Posterior cingulate gyrus (tissue), 11 donors: ENCODE measurements at places on chromosomes 6 and 20.

- no peak for DNase-seq
Measured at GRCh38 chr6:128803911-128804310, 79.0 kb upstream of the LAMA2 start.

GRCh38 chr6:73004861-73005260, 220.4 kb downstream of the KHDC1L start:
- DNase-seq = no peak

- DNase-seq = no peak
Measured at GRCh38 chr6:80366714-80367113, 260.2 kb downstream of the BCKDHB start.

DNA sequence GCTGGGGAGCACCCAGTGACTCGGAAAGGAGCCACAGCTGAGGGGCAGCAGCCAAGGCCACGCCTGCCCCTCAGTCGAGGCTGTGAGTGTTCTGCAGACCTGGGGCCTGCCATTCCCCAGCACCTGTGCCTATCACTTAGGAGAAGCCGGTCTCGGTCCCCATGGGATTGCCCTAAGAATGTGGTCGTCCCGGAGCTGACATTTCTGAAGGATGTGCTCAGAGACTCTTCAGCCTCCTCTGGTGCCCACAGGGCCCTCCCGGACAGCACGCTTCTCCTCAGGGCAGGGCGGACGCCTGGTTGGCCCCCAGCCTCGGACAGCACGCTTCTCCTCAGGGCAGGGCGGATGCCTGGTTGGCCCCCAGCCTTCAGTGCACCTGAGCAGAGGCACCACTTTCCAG, 223.9 kb downstream of the ERMARD start:
- no peak for DNase-seq

DNA sequence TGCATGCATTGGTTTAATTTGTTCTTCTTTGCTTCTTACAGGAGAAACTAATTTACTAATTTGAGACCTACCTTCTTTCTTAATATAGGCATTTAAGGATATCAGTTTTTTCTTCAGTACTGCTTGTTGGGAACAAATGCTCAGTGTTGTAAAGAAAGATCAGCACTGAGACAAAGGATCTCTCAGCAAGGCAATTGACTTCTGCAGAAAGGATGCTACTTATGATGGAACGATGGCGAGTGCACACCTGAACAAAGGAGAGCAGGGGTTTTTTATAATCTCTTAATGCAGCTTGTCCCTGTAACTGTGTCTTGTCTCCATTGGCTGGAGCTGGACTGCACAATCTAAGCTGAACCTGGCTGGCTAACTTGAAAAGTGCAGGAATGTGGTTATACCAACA, 64.2 kb downstream of the RPP21 start:
- no peak for DNase-seq

DNA sequence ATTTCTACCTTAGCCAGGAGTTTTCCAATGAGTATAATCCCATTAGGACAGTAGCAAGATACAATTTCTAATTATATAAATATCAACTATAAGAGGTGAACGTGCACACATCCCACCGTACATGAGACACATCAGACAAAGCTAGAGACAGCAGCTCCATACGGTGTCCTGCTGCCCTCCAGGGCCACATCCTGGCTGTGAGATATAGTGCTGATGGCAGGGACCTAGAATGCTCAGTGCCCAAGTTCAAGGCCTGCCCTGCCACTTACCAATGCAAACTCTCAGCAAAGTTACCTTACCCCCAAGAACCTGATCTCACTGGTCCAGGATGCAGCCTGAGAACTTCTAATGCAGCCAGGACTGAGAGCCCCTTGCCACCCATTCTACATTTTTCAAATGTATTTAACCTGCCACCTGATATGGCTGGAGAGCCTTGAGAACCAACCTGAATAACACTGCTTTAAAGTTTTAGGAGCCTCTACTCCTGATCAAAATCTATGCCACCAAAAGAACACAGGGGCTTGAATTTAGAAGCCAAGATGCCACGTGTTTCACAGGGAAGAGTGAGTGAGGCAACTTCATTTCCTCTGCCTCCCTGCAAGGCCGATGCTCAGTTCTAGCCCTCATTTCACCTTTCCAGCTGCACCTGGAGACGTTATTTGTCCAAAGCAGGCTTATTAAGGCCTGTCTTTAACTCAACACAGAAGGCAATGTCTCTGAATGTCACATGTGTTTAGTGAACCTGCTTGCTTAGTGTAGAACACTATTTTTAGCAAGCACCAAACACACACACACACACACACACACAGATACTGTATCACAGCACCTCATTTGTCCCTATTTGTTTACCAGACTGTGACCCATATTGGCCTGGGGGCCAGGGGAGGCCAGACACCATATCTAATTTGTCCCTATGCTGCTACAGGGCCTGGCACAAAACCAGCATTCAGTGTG, 6.1 kb downstream of the NFATC2 start:
- DNase-seq = no peak

- no peak for DNase-seq
Measured at GRCh38 chr20:2749951-2750490, 50.4 kb downstream of the CPXM1 start.

GRCh38 chr6:14925025-14925698, 320.7 kb upstream of the JARID2 start:
- DNase-seq = no peak

GRCh38 chr20:2207770-2208097, 88.1 kb upstream of the TGM3 start:
- DNase-seq = no peak

DNA sequence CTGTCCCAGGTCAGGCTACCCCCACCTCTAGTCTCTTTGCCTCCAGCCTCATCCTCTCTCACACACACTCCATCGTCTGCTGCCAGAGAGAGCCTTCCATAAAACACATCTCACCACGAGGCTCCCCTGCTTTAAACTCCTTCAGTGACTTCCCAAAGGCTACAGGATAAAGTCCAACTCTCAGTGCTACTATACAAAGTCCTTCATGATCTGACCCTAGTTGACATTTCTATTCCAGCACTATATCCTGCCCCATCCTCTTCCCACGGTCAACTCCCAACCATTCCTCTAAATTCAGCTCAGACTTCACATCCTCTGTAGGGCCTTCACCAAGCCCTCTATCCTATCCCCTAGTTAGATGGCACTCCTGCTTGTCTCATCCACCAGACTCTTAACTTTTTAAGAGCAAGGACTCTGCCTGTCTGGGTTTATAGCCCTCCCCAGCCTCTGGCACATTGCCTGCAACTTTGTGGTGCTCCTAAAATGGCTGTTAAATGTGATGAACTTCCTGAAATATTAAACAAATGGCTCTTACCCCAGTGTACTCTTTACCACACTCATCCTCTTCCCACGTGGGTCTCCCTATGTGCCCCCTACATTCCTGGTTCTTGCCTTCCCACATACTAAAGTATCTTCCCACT, 36.1 kb downstream of the KIF16B start:
- no peak for DNase-seq

DNA sequence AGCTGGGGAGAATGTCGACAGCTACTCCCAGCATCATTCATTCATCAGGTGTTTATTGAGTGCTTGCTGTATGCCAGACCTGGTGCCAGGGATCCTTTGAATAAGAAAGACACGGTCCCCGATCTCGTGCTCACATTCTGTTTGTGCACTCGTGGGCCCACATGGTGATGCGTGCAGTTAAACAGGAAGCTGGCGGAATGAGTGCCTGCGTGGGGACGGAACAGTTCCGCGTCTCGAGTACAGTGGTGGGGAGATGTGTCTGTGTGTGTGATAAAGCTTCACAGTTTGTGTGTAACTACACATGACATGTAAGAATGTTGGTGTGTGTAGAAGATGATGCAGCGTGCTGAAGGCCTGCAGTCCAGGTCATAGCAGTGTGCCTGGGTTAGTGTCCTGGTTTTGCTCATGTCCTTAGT, 6.5 kb downstream of the RBM38 start:
- no peak for DNase-seq

- peak; percentile 25 for DNase-seq
Measured at GRCh38 chr20:62059401-62059800, 6.3 kb downstream of the TAF4 start.

- no peak for DNase-seq
Measured at GRCh38 chr20:8443464-8444072, 311.5 kb downstream of the PLCB1 start.

GRCh38 chr6:99602520-99603420, 3.9 kb upstream of the PRDM13 start:
- no peak for DNase-seq

DNA sequence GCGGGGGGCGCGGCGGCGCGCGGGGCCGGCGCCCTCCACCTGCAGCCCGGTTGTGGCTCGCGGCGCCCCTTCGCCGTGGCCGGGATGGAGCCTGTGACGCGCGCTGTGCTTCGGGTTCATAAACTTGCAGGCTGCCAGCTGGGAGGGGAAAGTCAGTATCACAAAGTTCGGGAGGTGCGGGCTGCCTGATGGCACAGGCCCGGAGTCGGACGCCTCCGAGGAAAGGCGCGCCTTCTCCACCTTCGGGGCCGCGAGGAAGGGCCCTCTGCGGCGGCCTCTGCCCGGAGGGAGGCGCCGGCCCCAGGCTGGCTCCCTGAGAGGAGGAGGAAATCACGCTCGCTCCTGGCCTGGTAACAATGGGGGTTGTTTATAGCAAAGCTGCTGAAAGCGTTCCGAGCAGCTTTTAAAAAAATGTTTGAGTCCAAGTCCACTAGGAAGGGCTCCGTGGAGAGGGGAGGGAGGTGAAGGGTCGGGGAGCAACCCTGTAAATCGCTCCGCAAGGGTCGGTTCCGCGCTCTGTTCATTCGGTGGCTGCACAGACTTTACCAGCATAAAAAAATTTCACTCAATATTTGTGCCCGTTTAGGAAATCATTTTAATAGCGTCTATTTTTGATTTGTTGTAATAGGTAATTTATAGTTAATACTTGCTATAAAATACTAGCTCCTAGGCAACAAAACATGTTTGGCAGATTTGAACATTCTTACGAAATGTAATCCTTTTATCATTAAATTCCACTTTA, 1.0 kb downstream of the AFDN start:
- no peak for DNase-seq

DNA sequence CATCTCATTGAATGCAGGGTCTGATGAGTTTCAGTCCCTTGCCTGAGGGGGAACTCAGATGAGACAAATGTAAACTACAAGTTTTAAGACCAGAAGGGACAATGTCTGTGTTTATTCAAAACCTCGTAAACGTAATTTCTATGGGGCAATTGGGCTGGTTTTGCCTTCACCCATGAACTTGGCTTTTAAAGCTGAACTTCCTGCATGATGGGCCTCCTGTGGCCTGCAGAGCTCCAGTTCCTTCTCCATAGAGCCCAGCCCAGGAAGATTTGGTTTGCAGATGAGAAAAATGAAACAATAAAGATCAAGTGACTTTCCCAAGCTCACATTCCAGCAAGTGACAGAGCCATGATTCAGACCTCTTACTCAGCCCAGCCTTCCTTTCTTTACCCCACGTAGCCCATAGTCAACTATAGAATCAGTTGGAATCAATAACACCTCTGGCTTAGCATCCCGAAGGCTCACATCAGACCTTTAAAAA, 612.3 kb downstream of the UTRN start:
- no peak for DNase-seq

GRCh38 chr6:18121580-18122127, 823 bp downstream of the NHLRC1 start:
- DNase-seq = no peak

DNA sequence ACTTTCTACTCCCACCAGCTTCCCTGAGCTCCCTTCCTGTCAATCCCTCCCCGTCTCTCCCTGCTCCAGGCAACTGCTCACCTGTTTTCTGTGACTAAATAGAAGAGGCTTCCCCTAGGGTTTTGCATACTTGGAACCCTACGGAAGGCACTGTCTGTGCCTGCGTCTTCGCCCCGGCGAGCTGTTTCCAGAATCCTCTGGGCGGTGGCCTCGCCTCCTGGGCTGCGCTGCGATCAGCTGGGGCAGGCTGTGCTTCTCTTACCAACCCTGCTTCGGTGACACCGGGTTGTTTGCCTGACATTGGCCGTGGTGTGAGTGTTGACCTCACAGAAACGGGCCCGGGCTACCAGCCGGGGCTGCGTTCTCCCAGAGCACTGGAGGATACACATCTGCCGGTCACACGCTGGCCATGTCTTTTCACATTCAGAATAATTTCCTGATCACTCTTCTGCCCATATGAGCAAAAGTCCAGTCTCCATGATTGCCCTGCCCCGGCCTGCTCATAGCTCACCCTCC, 29.4 kb upstream of the CCR6 start:
- DNase-seq = no peak
